ENCODE measurements at places on chromosomes 4 and X. TPM values are rescaled to one million over a fixed set of nuclear protein-coding genes. Genes with fewer than 3 reads are reported as not detected.

CLGN gene
- total RNA-seq: 0.63 TPM

UNC5C gene
- not detected for total RNA-seq

IQCM gene
- total RNA-seq: not detected

TGIF2LX gene
- not detected for total RNA-seq

- DNase-seq: peak; percentile 41
These were observed 1865.3 kb upstream of the AGA start for GRCh38 chr4:179307297-179308136.

DNA sequence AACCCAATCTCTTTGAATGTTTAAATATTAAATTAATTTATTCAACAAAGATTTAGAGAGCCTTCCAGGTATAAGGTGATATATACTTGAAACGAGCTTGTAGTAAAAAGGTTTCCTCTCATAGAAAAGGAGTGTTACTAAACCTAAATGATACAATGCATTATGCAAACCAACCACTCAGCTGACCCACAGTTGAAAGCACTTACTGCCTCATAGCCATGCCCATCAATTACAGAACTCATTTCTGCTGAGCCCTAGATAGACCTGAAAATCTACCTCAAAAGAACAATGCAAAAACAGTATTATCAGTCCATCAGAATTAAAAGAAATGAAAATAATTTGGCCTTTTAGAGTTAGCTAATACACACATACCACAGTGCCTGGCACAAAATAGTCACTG, 75.4 kb downstream of the KCNIP4 start:
- peak; percentile 32 for DNase-seq

DNA sequence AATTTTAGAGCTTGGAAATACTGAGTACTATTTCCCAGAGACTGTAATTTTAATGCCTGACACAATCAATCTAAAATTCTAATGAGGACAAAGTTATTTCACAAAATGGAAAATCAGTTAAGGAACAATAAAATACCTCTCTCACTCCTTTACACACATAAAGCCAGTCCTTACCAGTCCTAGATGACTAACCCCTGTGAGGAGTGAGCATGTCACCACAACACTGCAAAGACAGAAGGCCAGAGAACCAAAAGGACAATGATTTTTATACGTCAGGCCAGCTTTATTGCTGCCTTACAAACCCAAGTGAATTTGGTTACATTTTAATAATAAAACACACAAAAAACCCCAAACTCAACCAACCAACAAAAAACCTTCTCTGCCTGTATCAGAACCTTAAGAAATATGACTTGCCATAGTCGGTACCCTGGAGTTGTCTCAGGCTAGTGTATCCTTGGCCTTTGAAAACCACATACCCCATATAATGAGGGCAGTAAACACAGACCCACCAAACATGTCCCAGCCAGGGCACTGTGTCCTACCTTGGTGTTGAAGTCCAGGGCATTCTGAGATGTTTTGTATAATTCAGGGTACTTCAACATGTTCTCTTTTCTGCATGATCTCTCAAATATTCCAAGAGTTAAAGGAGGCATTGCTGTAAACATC, 57.6 kb downstream of the SHISA3 start:
- DNase-seq: peak; percentile 7

DNA sequence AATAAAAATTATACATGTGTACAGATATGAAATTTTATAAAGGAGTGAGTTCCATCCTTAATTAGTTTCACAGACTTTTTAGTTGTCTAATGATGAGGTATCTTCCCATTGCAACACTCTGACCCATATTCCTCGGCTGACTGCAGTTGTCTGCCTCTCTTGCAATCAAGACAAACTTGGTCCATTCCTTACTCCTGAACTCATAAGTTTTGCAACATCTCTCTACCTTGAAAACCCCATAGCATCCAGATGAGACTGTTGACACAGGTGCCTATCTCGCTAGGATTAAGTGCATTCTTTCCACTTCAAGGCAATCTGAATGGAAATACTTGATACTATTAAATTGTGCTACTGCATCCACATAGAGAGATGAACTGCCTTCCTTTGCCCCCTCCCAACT, 2.3 kb downstream of the XKRX start:
- DNase-seq: peak; percentile 23

NXF2 gene
- not detected for total RNA-seq

Data from GM23248 (cell line).